ENCODE measurements at places on chromosomes 3 and 15.

- DNase-seq, result no peak
Measured at GRCh38 chr3:8488411-8488810, 13.2 kb upstream of the LMCD1 start.

DNA sequence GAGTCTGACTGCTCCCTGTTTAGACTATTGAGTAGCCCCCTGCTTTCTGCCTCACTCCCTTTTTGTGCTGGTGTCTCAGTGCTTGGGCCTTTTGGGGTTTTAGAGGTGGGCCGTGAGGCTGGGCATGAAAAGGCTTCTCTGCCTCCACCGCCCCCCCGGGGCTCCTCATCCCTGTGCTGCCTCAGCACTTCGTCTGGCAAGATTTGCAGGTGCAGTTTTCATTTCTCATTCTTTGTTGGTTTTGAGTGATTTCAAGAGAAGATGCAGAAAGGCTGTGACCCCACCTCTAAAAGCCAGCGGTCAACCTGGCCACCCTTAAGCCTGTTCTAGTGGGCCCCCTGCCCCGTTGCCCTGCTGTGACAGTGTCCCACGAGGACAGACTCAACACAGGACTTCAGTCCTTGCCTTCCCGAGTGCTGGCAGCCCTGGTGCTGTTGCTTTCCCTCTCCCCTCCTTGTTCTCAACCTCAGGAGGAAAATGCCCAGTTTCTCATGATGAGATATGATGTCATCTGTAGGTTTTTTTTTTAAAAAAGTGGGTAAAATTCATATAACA lies 38.0 kb downstream of the APBA2 start:
- DNase-seq, result no peak

DNA sequence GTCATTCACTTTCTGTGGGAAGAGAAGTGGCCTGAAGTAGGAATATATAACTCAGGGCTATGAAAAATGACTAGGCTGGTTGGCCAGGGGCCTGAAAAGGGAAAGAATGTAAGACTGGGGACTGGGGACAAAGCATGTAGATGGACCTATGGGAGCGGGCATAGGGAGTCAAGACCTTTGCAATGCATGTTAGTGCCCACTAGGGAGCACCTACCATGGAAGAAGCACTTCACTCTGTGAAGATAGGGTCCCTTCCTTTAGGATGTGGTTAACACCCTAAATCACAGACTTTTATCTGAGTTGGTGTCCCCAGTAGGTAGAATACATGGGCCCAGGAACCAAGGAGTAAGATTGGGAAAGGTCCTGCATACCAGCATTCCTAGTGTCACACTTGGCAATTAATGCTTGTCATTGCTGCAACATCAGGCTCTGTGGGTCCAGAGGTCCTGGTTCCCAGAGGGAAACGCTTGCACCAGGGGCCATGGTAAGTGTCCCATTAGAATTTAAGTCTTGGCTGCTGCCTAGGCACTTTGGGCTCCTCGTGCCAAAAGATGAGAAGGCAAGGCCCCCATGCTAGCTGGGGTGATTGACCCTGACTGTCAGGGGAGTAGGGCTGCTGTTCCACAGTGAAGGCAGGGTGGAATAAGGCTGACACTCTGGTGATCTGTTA lies 79.6 kb downstream of the CRYGS start:
- DNase-seq, result no peak

- DNase-seq, result no peak
Measured at GRCh38 chr3:38370149-38370548, 23.6 kb downstream of the XYLB start.

DNA sequence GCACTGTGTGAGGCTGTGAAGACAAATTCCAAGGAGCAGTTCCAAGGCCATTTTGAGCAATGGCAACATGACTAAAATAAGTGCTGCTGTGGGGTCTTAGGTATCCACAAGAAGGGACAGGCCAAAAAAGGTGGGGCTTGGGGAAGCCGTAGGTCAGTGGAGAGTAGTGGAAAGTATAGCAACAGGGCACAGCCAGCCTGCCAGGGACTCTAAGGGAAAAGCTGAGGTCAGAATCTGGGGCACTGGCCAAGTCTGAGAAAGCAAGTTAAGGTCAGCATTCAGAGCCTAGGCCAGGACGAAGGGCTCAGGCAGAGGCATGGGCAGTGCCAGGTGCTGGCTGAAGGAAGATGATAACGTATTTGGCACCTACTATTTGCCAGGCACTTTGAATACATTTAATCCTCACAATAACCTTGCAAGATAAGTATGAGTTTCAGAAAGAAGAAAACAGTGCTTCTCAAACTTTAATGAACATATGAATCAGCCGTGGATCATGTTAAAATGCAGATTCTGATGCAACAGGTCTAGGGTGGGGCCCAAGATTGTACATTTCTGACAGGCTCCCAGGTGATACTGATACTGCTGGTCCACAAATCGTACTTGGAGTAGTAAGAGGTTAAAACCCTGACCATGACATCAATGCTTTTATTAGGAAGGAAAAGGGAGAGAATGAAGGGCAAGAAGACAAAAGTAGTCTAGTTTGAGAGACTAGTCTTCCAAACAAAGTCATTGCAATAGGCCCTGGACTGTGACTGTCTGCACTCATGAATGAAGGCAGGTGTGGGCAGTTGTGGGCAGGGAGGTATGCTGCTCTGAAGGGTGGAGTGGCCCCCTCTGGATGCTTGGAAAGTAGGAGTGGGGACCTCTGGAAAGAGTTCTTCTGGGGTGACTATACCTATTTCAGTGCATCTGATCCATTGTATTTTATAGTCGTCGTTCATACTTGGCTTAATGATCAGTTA lies 106.3 kb upstream of the ANKRD28 start:
- no peak for DNase-seq

Measured in NCI-H510A (cell line).